Esophagus squamous epithelium (tissue), 5 donors: ENCODE measurements at places on chromosomes 5 and 9.

- no peak for DNase-seq
Observed at GRCh38 chr5:62560786-62561185, 17.8 kb upstream of the LRRC70 start.

- DNase-seq, result no peak
Observed at GRCh38 chr5:89934069-89934468, 475.5 kb downstream of the CETN3 start.

GRCh38 chr5:61630908-61631307 lies 298.9 kb downstream of the ZSWIM6 start:
- DNase-seq, result no peak

DNA sequence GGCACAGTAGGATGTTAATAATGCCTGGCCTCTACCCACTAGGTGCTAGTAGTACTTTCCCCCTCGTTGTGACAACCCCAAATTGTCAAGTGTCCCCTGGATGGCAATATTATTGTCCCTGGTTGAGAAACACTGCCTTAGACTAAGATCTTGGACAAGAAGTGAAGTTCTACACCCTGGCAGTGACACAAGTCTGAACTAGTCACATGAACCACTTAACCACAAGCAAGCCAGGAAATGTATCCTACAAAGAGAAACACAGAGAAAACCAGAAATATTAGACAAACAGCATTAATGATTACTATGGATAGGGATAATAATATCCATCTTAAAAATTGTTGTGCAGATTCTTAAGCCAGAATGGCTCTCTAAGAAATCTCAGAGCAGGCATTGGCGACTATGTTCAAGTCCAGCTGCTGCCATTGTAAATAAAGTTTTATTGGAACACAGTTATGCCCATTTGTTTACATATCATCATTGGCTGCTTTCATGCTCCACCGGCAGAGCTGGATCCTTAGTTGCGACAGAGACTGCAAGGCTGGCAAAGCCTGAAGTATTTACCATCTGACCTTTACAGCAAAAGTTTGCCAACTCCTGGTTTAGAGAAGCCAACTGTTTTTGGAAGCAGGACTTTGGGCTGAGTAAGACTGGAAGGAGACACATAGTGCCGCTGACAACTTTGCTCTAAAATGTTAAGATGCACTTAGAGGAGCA lies 80.8 kb downstream of the NTRK2 start:
- no peak for DNase-seq

DNA sequence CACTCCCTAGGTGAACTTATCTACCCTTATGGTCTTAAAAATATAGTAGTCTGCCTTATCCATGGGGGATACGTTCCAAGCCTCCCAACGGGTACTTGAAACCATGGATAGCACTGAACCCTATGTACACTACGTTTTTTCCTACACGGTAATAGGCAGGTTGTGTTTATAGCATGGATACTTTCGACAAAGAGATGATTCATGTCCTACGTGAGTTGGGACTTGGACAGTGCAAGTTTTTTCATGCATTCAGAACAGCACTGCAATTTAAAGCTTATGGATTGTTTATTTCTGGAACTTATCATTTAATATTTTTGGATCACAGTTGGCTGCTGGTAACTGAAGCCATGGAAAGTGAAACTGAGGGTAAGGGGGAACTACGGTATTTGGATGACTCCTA lies 88.1 kb downstream of the CNTLN start:
- no peak for DNase-seq

DNA sequence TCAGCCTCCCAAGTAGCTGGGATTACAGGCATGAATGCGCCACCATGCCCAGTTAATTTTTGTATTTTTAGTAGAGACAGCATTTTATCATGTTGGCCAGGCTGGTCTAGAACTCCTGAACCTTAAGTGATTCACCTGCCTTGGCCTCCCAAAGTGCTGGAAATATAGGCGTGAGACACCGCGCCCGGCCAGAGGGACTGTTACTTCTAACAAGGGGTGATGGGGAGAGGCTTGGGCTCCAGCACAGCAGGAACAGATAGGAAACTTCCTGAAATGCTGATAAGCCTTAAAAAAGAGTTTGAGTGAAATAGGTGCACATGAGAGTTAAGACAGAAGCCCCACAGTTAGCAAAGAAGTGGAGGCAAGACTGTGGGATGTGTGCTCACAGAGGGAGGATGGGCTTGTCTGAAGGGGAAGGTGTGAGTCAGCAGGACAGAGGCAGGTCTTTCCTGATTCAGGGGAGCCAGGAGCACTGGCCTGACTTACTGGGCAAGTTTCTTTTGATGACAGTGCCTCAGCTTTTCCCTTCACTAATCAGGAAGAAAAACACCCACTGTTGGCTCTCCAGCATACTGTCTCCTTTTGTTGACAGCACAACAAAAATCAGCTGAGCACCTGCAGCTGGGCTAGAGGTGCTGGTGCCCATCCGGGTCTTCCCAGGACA lies 68.4 kb downstream of the RAD23B start:
- DNase-seq, result no peak
